ENCODE measurements at places on chromosomes 12 and 14. TPM values are rescaled to one million over a fixed set of nuclear protein-coding genes. Genes with fewer than 3 reads are reported as not detected.

GRCh38 chr14:66490143-66491111, 4.3 kb downstream of the CCDC196 start:
- no peak for DNase-seq

DNA sequence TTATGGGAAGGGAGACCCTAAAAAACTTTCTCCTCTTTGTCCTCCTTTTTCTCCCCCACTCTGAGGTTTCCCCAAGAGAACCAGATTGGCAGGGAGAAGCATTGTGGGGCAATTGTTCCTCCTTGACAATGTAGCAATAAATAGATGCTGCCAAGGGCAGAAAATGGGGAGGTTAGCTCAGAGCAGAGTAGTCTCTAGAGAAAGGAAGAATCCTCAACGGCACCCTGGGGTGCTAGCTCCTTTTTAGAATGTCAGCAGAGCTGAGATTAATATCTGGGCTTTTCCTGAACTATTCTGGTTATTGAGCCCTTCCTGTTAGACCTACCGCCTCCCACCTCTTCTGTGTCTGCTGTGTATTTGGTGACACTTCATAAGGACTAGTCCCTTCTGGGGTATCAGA, 4.6 kb upstream of the RPS26 start:
- no peak for DNase-seq

PTCSC3 gene
- total RNA-seq, result not detected

DNA sequence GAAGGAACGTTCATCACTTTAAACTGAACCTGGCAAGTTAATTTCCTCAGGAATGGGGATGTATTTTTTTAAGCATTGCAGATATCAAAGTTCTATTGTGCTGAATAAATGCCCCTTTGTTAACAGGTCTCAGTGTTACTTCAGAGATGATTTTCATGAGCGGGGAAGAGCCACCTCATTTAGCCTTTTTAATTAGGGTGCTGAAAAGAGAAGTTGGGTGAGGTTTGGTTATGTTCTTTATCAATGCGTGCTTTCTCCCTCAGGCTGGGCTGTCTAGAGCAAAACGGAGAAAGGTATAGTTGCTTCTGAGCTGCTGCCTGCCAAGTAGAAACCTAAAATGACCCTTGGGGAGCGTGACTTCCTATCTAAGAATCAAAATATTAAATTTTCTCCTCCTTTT, 8.0 kb upstream of the HIP1R start:
- no peak for DNase-seq

GNG2 gene
- 29.5 TPM for total RNA-seq

GRCh38 chr12:11821386-11822080, 172.1 kb downstream of the ETV6 start:
- DNase-seq, result no peak

PRICKLE1 gene
- 30.5 TPM for total RNA-seq

- DNase-seq, result no peak
Measured at GRCh38 chr14:93949511-93950075, 22.4 kb downstream of the FAM181A start.

GRCh38 chr12:32273712-32274111, 125.6 kb upstream of the FGD4 start:
- DNase-seq, result no peak
